ENCODE measurements at places on chromosomes 2 and 18. TPM values are rescaled to one million over a fixed set of nuclear protein-coding genes. Genes with fewer than 3 reads are reported as not detected.

Gene FBXO41
- 1.4 TPM for polyA plus RNA-seq

- no peak for DNase-seq
- no peak overlapping the region for H3K27ac ChIP-seq
- no peaks in the 10 kb centered on the region for H3K4me1 ChIP-seq
- H3K27me3 ChIP-seq: no peaks in the 10 kb centered on the region
Measured at GRCh38 chr2:161141033-161141432, 19.2 kb upstream of the TANK start.

- no peak for DNase-seq
- no peaks in the 10 kb centered on the region for H3K36me3 ChIP-seq
- peaks cover under 1% of the 10 kb centered on the region for H3K4me1 ChIP-seq
Measured at GRCh38 chr2:231720292-231720986, 12.1 kb downstream of the PTMA start.

GRCh38 chr2:237886685-237887481 lies 27.5 kb downstream of the RAMP1 start:
- H3K4me1 ChIP-seq: peaks cover 44% of the 10 kb centered on the region
- no peaks in the 10 kb centered on the region for H3K36me3 ChIP-seq
- no peak overlapping the region for H3K4me3 ChIP-seq
- DNase-seq: peak; percentile 92
- H3K27ac ChIP-seq: peak overlapping the region; percentile 83

GRCh38 chr18:62486290-62486964 lies 36.4 kb upstream of the ZCCHC2 start:
- peaks cover 13% of the 10 kb centered on the region for H3K27me3 ChIP-seq
- no peak overlapping the region for H3K4me3 ChIP-seq
- H3K4me1 ChIP-seq: no peaks in the 10 kb centered on the region
- H3K27ac ChIP-seq: peak overlapping the region; percentile 69
